ENCODE measurements at places on chromosomes 6 and 20.

GRCh38 chr6:4632421-4632820 is 143.8 kb upstream of the CDYL start:
- no peak for DNase-seq

DNA sequence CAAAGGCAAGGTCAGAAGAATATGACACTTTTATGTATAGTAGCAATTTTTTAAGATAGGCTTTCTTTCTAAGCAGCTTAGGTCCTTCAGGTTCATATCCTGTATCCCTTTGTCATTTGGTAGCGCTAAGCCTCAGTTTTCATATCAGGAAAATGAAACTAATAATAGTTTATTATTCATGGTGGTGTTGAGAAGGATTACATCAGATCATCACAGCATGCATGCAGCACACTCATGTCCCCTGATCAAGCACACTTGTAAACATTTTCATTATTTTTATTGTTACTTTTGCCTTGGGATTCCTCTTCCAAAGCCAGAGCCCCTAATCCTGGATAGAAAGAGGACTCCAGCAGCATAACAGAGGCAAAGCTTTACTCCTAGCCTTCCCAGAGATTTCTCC is 70.2 kb upstream of the ADGRF1 start:
- DNase-seq, result no peak

- no peak for DNase-seq
These were observed 44.9 kb downstream of the SNX9 start for GRCh38 chr6:157867981-157868380.

DNA sequence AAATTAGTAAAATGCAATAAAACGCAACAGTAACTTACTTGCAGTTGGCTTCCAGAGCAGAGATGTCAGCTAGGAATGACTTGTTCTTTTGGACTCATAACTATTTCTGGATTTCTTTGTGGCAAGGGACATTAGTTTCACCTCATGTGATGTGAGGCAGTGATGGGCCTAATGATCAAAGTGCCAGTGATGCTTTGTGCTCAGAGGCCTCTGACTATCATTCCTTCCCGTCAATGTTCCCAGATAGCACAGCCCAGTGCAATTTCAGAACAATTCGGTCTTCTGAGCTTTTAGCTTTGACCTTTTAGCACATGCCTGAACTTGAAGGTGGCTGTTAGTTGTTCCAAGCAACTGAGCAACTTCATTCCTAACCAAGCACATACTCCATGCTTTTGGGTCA is 596.8 kb downstream of the TFAP2B start:
- no peak for DNase-seq

GRCh38 chr20:56350842-56351241 is 7.9 kb upstream of the FAM210B start:
- DNase-seq, result no peak

GRCh38 chr6:125955973-125956372 is 597 bp upstream of the HINT3 start:
- DNase-seq, result no peak

DNA sequence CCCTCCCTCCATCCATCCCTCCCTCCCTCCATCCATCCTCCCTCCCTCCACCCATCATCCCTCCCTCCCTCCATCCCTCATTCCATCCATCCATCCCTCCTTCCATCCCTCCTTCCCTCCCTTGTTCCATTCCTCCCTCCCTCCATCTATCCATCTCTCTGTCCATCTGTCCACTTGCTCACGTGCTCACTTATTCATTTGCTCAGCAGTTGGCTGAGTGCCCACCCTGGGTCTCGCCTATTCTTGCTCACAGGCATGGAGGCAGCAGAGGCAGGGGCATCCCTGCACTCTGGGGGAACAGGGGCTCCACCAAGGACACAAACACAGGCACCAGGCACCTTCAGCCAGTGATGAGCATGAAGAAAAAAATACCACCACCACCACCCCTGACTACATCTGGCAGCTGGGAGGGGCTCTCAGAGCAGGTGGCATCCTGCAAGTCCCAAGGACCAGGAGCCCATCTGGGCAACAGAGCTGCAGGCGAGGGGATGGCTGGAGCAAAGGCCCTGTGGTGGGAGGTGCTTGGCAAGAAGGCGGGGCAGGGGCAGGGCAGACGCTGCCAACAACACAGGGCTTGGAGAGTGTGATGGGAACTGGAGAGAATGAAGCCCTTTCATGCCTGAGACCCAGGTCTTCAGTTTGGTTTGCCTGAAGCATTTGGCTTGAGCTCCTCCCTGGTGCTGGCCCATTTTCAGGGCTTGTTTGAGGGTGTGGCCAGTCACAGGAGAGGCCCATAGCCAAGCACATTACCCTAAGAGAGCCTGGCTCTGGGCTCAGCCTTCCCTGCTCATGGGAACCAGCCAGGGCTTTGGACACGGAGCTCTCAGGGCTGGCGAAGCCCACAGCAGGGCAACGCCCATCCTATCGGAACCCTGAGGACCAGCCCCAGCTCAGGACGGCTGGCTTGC is 40.2 kb upstream of the MRGBP start:
- DNase-seq, result no peak

DNA sequence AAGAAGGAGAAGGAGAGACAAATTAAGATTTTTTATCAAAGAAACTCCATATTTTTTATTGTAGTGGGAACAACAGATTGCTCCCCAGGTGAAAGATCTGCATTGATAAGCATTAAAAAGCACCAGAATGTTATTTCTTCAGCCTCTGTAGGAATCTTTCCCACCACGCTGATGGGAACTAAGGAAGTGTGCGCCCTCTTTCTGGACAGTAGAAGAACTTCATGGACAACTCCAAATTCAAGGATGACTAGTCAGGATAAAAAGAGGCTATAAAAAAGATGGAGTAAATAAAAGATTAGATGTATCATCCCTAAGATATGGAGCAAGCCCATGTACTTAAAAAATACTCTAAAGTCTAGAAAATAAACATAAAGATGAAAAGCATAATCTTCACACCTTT is 45.8 kb upstream of the PAK5 start:
- DNase-seq, result no peak

DNA sequence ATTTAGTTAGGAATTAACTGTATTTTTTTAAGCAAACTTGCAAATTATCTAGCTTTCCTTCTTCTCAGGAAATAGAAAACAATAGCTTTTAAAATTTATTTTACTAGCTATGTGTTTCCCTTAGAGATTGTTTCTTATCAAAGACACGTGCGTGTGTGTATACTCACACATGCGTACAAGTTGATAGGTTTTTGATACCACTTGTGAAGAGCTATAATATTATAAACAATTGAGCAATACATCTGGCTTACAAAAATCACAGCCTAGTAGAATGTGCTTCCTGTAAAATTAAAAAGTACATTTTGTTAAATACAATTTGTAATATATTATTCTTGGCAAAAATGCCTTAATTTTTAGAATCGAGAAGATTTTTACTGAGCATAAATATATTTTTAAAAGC is 33.9 kb downstream of the COL12A1 start:
- DNase-seq, result no peak

DNA sequence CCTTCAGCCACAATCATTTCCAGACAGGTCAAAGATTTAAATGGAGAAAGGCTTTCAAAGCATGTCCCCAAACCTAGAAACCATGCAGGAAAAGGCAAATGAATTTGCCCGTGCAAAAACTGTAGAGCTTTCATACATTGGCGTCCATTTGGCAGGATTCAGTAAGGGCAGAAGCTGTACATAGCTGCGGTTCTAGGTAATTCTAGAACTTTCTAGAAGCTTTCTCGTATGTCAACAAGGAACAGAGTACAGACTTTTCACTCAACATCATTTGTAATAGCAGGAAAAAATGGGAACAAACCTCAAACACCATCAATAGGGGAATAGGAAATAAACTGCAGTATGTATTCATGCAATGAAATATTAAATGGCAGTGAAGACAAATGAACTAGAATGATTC is 11.1 kb upstream of the MAPK13 start:
- no peak for DNase-seq

GRCh38 chr6:70599187-70599586 is 32.5 kb downstream of the SDHAF4 start:
- DNase-seq, result no peak

DNA sequence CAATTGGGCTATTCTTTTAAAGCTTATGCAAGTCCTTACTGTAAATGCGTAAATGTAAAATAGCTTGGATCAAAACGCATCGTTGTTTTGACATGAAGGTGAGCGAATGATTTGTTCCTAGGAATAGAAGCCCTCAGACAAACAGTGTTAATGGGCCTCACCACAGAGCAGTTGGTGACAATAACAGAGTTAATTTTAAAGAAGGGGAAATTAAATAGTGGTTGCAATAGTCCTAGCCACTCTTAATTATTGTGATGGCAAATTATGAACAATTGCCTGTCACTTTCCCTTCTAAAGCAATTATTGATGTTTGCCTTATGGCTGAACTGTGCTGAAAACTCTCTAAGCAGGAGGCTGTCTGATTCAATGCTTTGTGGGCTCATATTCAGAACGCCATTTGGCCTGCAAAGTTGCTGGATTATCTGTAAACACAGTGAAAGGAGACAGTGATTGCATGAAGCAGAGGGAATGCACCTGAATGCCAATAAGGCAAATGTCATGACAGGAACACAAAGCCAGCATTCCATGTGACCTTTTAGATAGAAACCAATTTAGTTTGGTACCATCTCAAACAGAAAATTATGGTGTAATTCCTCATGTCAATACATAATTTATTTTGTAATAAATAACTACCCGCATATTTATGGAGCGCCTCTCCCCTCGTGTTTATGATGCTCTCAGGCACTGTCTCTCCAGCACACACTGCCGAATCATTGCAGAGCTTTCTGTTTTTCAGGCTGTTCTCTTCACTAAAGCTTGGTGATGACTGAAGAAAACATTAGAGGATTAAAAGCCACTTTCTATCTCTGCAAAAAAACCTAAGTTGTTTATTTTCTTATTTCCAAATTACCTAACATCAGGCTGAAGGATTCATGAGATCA is 387.5 kb downstream of the HACE1 start:
- DNase-seq, result no peak

DNA sequence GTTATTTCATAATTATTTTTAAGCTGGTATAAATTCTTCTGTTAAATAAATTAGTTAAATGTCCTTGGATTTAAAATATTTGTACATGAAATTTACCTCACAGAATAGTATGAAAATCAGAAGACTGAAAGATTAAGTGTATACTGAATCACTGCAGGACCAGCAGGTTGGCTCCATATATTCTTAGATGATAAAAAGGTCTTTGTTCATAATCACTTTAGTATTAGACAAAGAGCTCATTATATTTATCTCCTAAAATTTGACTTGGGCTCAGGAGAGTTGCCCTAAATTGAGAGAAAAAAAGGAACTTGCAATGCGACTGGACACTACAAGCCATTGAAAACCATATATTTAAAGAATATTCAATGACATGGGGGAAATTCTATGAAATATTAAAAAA is 766.4 kb upstream of the CITED2 start:
- no peak for DNase-seq

DNA sequence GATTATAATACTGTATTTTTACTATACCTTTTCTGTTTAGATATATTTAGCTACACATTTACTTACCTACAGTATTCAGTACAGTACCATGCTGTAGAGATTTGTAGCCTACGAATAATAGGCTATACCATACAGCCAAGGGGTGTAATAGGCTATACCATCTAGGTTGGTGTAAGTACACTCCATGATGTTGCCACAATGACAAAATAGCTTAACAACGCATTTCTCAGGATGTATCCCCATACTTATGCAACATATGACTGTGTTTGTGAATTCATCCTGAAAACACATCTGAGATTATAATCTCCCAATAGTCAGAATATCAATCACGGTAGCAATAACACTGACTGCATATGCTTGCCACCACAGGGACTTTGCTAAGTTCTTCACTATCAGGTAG is 20.7 kb downstream of the B4GALT5 start:
- no peak for DNase-seq

DNA sequence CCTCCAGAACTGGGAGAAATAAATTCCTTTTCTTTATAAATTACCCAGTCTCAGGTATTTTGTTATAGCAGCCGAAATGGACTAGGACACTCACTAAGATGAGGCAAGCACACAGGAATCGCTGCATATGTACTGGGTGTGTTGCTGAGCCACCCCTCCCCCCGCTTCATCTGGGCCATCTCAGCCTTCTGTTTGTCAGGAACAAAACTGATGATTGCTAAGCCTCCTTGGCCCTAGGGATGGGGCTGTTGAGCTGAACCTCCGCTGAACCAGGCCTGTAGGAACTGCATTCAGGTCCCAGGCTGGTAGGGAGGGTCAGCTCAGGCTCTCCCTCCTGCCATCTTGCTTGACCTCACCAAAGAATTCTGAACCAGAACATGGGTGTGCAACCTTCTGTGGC is 108.6 kb downstream of the MAP3K7 start:
- DNase-seq, result no peak

- DNase-seq, result no peak
These were observed 135.6 kb downstream of the EYA4 start for GRCh38 chr6:133376743-133377142.

GRCh38 chr20:33655164-33655563 is 7.0 kb upstream of the C20orf144 start:
- no peak for DNase-seq

GRCh38 chr20:14142171-14142570 is 146.9 kb downstream of the MACROD2 start:
- no peak for DNase-seq

DNA sequence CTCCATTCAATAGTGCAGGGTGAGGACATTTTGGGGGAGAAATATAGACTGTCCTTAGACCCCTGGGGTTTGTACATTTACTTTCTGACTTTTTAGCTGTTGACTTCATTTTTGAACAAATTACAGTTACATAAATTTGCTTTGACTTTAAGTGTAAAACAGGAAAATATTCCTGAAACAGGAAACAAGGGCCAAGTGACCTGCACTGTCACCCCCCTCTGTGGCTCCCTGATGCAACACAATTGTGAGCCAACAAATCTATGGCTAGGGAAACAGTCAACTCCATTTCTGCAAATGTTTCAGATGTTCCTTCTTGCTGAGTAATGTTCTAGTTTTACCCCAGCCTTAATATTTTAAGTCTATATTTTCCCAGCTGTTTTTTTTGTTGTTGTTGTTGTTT is 39.8 kb downstream of the HLA-A start:
- no peak for DNase-seq

DNA sequence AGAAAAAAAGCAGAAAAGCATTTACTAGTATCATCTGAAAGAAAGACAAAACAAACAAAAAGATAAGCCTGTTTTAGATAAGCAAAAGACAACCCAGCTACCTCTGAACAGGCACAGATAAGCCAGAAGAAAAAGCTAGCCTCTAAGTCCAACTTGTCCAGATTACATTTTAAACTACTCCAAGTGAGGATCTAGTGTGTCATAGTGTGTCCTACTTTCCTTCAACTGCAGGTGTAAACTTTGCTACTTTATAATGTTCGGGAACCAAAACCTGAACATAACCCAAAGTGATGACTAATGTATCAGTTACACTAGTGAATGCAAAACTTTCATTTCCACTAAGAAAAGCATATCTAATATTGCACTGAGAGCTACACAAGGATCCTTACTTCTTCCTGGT is 19.5 kb downstream of the ADNP start:
- DNase-seq, result no peak

GRCh38 chr20:45495501-45495941 is 19.9 kb downstream of the SPINT3 start:
- DNase-seq, result no peak

- no peak for DNase-seq
These were observed 109.2 kb upstream of the ADGRF1 start for GRCh38 chr6:47151232-47151898.
